ENCODE measurements at places on chromosomes 4 and X.

GRCh38 chr4:15961781-15962510, 1.0 kb downstream of the FGFBP2 start:
- H3K27ac ChIP-seq: no peak overlapping the region
- peak; percentile 21 for DNase-seq
- H3K4me3 ChIP-seq: peak overlapping the region; percentile 26
- H3K27me3 ChIP-seq: no peaks in the 10 kb centered on the region
- H3K36me3 ChIP-seq: no peaks in the 10 kb centered on the region

DNA sequence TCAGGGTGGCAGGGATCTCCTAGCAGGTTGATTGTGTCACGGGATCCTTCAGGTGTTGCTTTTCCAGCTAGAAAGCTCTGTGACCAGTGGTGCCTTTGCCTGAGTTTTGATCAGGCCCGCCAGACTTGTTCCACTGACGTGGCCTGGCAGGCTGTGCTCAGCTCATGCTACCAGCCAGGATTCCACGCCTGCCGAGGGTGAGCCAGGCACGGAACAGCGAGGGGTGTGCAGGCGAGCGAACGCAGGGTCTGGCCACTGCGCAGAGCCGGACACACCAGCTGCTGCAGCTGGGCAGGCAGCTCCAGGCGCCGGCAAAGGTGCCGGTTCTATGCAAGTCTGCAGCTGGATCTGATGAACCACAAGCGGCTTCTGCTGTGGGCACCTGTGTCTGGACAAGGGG, 17.1 kb upstream of the SAT1 start:
- no peak overlapping the region for H3K27ac ChIP-seq
- no peak overlapping the region for H3K4me3 ChIP-seq
- H3K27me3 ChIP-seq: no peaks in the 10 kb centered on the region
- no peak for DNase-seq

DNA sequence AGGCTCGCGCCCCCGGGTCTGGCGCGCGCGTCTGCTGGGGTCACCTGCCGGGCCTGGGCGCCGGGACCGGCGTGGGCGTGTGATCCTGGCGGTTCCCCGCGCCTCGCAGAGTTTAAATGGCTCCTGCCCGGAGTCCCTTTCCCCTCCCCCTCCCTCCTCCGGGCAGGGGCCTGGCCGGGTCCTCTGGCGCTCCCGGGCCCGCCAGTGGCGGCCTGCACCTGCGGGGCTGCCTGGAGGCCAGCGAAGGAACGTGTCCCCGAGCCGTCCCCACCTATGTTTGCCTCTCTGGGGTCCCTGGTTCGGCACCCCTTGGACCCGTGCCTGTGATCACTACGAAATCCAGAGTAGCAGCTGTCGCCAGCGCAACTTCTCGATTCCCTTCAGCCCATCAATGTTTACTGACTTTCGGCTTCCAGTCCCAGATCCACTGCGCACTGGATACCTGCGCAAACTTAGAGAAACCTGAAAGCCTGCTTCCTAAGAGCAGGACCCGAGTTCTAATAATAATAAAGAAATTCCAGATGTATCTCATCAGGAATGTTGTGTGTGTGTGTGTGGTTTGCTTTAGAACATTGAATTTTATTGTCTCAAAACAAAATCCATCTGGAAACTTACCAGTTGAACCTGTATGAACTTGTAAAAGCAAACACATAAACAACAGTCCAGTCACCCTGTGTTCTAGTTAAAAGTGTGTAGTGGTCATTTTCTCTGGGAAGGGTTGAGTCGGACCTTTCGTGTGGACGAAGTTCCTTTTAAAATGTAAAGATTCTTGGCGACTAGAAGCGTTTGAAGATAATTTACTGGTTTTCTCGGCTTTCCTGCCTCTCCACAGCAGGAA, 788 bp downstream of the SHROOM2 start:
- H3K36me3 ChIP-seq: no peaks in the 10 kb centered on the region
- peaks cover 15% of the 10 kb centered on the region for H3K27me3 ChIP-seq
- H3K4me3 ChIP-seq: no peak overlapping the region
- no peak overlapping the region for H3K27ac ChIP-seq

DNA sequence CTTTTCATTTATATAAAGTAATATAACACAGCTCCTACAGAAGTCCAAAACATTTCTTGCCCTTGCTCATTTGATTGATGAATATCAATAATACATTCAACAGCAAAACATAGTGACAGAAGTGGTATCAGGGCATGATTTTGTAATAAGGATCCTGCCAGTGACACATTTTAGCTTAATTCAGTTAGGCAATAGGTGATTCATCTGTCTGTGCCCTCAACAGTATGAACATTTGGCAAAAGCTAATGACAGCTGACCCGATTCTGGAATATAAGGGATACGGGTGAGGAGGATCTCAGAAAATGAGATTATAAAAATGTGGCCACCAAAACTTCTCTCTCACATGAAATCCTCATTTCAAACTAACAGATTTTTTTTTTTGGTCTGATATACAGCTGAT, 294.0 kb downstream of the CAMK2D start:
- no peak overlapping the region for H3K27ac ChIP-seq
- H3K4me3 ChIP-seq: no peak overlapping the region
- peaks cover 16% of the 10 kb centered on the region for H3K36me3 ChIP-seq
- no peaks in the 10 kb centered on the region for H3K4me1 ChIP-seq
- DNase-seq: no peak

GRCh38 chr4:37397505-37397904, 153.0 kb downstream of the NWD2 start:
- H3K36me3 ChIP-seq: no peaks in the 10 kb centered on the region
- H3K27ac ChIP-seq: no peak overlapping the region
- H3K4me3 ChIP-seq: no peak overlapping the region

GRCh38 chr4:159787901-159788300, 685.0 kb downstream of the RAPGEF2 start:
- H3K27me3 ChIP-seq: no peaks in the 10 kb centered on the region
- no peak overlapping the region for H3K27ac ChIP-seq
- no peak for DNase-seq
- no peak overlapping the region for H3K4me3 ChIP-seq
- H3K4me1 ChIP-seq: no peaks in the 10 kb centered on the region

GRCh38 chr4:22490718-22491315, 25.0 kb downstream of the ADGRA3 start:
- no peaks in the 10 kb centered on the region for H3K4me1 ChIP-seq
- H3K4me3 ChIP-seq: no peak overlapping the region
- H3K27me3 ChIP-seq: no peaks in the 10 kb centered on the region
- DNase-seq: no peak

GRCh38 chr4:146462251-146462650, 59.5 kb downstream of the SLC10A7 start:
- no peak for DNase-seq
- H3K4me3 ChIP-seq: no peak overlapping the region
- no peaks in the 10 kb centered on the region for H3K27me3 ChIP-seq
- no peaks in the 10 kb centered on the region for H3K36me3 ChIP-seq
- no peaks in the 10 kb centered on the region for H3K4me1 ChIP-seq

DNA sequence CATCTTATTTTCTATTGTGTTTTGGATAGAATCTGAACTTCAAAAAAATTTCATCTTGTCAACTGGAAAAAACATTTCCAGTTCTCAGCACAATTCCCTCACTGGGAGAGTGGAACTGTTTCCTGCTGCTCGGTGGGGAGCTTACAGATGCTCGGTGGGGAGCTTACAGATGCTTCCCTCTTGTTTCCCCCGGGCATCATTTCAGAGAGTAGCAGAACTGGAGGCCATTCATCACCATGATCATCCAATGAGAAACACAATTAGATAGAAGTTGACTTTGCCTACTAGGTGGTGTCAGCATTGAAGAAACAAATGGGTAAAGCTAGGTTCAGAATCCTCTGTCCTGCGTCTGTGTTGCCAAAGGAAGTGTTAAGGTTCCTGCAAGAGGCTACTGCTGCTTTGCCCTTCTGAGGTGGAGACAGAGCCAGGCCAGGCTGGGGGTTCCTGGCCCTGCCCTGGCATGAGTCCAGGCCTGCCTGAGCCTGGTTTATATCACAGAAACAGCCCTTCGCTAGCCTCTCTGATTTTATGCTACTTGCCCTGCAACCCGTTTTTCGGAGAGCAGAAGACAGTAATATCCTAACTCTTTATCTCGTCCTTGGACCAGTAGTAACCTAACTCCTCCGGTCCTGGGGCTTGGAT, 70.6 kb downstream of the TAPT1 start:
- no peak overlapping the region for H3K4me3 ChIP-seq
- H3K27me3 ChIP-seq: no peaks in the 10 kb centered on the region
- DNase-seq: no peak
- no peak overlapping the region for H3K27ac ChIP-seq

DNA sequence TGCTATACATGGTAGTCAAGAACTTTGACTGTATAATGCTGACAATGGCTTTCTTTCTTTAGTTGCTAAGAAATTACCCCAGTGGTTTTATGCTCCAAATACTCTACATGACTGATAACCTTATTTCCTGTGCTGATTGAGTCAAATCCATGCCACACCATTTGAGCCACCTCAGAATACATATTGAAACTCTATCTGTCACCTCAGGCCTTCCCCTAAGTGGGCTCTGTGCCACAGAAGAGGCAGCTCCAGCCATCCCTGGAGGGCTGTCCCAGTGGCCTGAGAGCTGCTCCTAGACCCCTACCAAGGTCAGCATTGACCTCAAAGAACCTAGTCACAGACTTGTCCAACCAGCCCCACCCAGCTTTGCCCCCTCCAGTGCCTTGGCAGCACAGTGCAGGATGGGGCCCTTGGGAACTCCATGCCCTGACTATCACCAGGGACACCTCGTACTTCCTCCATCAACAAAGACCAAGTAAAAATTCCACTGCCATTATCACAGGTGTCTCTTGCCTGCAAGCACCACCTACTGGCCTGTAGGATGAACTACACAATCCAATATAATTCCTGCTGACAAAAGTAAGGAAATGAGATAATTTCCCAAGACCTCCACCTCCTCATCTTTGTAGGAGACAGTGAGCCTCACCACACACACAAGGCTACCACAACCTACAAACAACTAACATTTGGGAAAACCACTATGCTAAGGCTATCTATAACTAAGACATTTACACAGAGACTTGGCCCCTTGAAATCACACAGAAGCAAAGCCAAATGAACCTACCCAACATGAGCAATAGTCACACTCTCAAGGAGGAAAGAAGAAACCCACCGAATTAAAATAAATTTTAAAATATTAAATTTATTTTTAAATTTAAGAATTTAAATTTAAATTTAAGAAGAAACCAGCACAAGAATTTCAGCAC, 239.9 kb downstream of the NKX6-1 start:
- no peaks in the 10 kb centered on the region for H3K36me3 ChIP-seq
- H3K27ac ChIP-seq: no peak overlapping the region
- H3K4me1 ChIP-seq: no peaks in the 10 kb centered on the region
- no peaks in the 10 kb centered on the region for H3K27me3 ChIP-seq

DNA sequence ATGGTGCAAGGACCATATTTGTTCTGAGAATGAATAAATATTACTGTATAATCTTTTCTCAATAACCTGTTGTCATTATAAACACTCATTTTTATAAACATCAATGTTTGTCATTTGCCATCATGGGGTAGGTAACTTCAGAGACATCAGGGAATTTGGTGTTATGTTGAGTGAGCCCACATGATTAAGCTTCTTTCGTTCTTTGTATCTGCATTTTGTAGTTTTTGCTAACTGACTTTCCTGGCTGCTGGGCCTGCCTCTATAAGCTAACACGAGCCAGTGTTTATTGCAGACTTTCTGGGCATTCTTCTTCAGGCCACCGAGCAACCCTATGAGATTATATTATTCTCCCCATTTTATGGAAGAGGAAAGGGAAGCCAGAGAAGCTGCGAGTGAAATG, 48.8 kb upstream of the MTMR1 start:
- H3K36me3 ChIP-seq: peaks cover 61% of the 10 kb centered on the region
- H3K27me3 ChIP-seq: no peaks in the 10 kb centered on the region
- DNase-seq: no peak
- H3K4me1 ChIP-seq: no peaks in the 10 kb centered on the region
- H3K4me3 ChIP-seq: no peak overlapping the region

DNA sequence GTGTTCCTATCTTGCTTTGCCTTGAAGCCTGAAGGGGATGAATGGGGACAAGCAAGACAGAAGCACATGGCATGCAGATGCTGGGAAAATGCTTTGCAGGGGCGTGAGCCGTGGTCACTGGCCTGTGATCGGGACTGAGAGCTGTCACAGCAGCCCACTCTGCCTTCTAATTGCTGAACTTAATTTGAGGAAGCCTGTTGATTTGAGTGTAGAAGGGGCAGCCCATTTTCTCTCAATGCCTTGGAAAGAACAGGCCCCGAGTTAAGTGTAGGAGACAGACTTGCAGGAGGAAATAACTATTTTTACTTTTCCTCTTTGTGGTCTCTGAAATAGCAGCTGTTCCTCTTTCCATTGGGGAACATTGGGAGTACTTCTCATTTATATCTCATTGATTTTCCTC, 26.1 kb upstream of the TBC1D1 start:
- H3K27me3 ChIP-seq: no peaks in the 10 kb centered on the region
- no peak overlapping the region for H3K4me3 ChIP-seq
- no peak for DNase-seq
- no peak overlapping the region for H3K27ac ChIP-seq
- no peaks in the 10 kb centered on the region for H3K4me1 ChIP-seq

GRCh38 chr4:8647094-8647570, 54.6 kb downstream of the CPZ start:
- no peaks in the 10 kb centered on the region for H3K36me3 ChIP-seq
- H3K27ac ChIP-seq: no peak overlapping the region
- no peaks in the 10 kb centered on the region for H3K27me3 ChIP-seq
- no peak for DNase-seq

DNA sequence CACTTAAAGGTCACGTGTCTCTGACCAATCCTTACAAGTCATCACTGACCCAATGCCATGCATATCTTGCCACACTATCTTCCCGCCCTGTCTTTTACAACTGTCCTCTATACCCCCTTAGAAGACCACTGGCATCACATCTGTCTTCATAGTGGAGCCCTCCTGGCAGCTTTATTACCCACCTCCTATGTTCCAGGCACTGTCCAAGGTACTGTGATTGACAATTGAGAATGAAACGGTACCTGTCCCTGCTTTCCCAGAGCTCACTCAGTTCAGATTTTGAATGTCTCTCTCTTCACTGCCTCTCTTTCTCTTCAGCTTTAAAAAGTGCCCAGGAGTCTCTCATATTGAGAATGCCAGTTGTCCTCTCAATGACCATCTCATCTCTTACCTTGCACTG, 88.6 kb downstream of the ARHGAP36 start:
- no peaks in the 10 kb centered on the region for H3K27me3 ChIP-seq
- H3K36me3 ChIP-seq: no peaks in the 10 kb centered on the region
- no peaks in the 10 kb centered on the region for H3K4me1 ChIP-seq
- no peak for DNase-seq

GRCh38 chrX:65757943-65758342, 90.5 kb downstream of the MSN start:
- H3K4me3 ChIP-seq: no peak overlapping the region
- no peaks in the 10 kb centered on the region for H3K27me3 ChIP-seq
- no peaks in the 10 kb centered on the region for H3K36me3 ChIP-seq
- peaks cover 3% of the 10 kb centered on the region for H3K4me1 ChIP-seq
- no peak overlapping the region for H3K27ac ChIP-seq
- DNase-seq: no peak

GRCh38 chrX:111886678-111887077, 10.7 kb downstream of the TRPC5OS start:
- DNase-seq: no peak
- H3K36me3 ChIP-seq: no peaks in the 10 kb centered on the region
- no peaks in the 10 kb centered on the region for H3K27me3 ChIP-seq
- H3K4me1 ChIP-seq: no peaks in the 10 kb centered on the region
- no peak overlapping the region for H3K27ac ChIP-seq

GRCh38 chr4:531076-531475, 32.1 kb downstream of the PIGG start:
- no peaks in the 10 kb centered on the region for H3K4me1 ChIP-seq
- H3K27me3 ChIP-seq: no peaks in the 10 kb centered on the region
- DNase-seq: no peak
- peaks cover 80% of the 10 kb centered on the region for H3K36me3 ChIP-seq
- H3K4me3 ChIP-seq: no peak overlapping the region
- H3K27ac ChIP-seq: no peak overlapping the region

GRCh38 chrX:119573840-119574393, 446 bp upstream of the UBE2A start:
- peak overlapping the region; percentile 75 for H3K4me3 ChIP-seq
- no peaks in the 10 kb centered on the region for H3K27me3 ChIP-seq
- peaks cover 14% of the 10 kb centered on the region for H3K4me1 ChIP-seq
- H3K27ac ChIP-seq: peak overlapping the region; percentile 65
